ENCODE measurements at places on chromosomes 2 and 18.

GRCh38 chr2:6855860-6856547 is 9.7 kb downstream of the CMPK2 start:
- no peaks in the 10 kb centered on the region for H3K4me1 ChIP-seq
- DNase-seq, result no peak
- H3K4me3 ChIP-seq, result no peak overlapping the region
- no peaks in the 10 kb centered on the region for H3K27me3 ChIP-seq
- no peak overlapping the region for H3K27ac ChIP-seq

GRCh38 chr2:53067533-53067932 is 700.1 kb upstream of the CHAC2 start:
- no peak overlapping the region for H3K4me3 ChIP-seq
- no peak overlapping the region for H3K27ac ChIP-seq
- H3K4me1 ChIP-seq, result no peaks in the 10 kb centered on the region
- no peaks in the 10 kb centered on the region for H3K36me3 ChIP-seq
- H3K27me3 ChIP-seq, result no peaks in the 10 kb centered on the region
- DNase-seq, result no peak

DNA sequence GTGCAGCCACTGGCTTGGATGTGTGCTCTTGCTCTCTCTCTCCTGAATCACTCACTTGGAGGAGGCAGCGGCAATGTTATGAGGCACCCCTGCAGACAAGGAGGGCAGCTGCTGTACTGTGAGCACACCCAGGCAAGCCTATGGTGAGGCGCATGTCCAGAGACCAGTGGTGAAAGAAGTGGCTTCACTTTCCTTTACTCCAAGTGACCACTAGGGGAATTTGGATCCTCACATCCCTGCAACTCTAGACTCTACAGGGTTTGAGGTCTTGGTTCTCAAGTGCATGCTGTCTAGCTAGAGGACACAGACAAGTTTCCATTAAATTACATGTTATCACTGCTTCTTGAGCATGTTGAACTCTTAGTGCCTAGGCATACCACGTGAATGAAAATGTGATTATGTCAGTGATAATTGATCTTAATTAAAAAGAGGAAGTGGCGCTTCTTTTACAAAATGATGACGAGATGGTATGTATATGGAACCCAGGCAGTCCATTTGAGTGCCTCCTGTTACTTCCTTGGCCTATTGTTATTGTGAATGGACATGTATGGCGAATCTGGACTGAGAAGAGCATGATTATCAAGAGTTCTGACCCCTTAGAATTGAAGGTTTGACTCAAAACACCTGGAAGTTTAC is 181.0 kb upstream of the CDH2 start:
- no peaks in the 10 kb centered on the region for H3K36me3 ChIP-seq
- no peak overlapping the region for H3K4me3 ChIP-seq
- H3K27ac ChIP-seq, result no peak overlapping the region
- DNase-seq, result no peak
- no peaks in the 10 kb centered on the region for H3K27me3 ChIP-seq
- H3K4me1 ChIP-seq, result no peaks in the 10 kb centered on the region

DNA sequence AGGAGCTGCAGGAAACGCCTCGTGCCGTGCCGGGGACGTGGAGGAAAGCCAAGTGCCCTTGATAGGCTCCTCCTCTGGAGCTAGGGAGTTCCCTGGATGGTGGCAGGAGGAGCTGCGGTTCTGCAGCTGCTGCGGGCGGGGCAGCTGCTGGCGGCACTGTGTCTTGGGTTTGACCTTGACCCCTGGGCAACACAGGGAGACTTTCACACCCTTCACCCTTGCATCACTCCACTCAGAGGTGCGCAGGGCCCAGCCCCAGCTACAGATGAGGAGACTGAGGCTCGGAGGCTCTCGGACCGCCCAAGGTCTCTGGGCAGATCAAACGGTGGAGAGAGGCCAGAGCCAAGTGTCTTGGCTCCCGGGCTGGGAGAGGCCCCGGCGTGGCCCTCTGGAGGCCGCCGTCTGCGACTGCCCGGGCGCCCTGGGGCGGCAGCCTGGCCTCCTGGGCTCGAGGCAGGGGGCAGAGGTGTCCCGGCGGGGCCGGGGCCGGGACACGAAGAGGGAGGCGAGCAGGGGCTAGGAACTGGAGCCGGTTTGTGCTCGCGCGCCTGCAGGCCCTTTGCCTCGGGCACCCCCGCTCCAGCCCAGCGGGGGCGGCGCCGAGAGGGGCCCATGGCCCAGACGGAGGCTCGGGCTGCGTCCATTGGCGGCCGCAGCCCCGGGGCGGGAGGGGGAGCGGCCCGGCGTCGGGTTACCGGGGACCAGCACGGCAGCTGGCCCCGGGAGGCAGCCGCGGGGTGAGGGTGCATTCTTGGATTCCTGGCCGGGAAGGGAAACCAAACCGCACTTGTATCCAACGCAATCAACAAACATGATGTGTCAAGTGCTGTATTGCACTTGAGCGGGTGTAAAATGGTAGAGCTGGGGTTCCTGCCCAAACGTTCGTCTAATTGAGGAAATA is 129.6 kb upstream of the SLC1A4 start:
- H3K4me1 ChIP-seq, result peaks cover 13% of the 10 kb centered on the region
- no peak for DNase-seq
- peaks cover 30% of the 10 kb centered on the region for H3K27me3 ChIP-seq
- no peaks in the 10 kb centered on the region for H3K36me3 ChIP-seq
- H3K27ac ChIP-seq, result no peak overlapping the region

GRCh38 chr2:191691016-191691735 is 13.2 kb downstream of the NABP1 start:
- no peak overlapping the region for H3K4me3 ChIP-seq
- H3K27ac ChIP-seq, result no peak overlapping the region
- peaks cover 20% of the 10 kb centered on the region for H3K36me3 ChIP-seq
- no peaks in the 10 kb centered on the region for H3K4me1 ChIP-seq
- H3K27me3 ChIP-seq, result no peaks in the 10 kb centered on the region

GRCh38 chr2:217981084-217981730 is 21.6 kb downstream of the TNS1 start:
- no peak overlapping the region for H3K27ac ChIP-seq
- no peak overlapping the region for H3K4me3 ChIP-seq
- no peak for DNase-seq
- peaks cover 13% of the 10 kb centered on the region for H3K27me3 ChIP-seq
- no peaks in the 10 kb centered on the region for H3K36me3 ChIP-seq

DNA sequence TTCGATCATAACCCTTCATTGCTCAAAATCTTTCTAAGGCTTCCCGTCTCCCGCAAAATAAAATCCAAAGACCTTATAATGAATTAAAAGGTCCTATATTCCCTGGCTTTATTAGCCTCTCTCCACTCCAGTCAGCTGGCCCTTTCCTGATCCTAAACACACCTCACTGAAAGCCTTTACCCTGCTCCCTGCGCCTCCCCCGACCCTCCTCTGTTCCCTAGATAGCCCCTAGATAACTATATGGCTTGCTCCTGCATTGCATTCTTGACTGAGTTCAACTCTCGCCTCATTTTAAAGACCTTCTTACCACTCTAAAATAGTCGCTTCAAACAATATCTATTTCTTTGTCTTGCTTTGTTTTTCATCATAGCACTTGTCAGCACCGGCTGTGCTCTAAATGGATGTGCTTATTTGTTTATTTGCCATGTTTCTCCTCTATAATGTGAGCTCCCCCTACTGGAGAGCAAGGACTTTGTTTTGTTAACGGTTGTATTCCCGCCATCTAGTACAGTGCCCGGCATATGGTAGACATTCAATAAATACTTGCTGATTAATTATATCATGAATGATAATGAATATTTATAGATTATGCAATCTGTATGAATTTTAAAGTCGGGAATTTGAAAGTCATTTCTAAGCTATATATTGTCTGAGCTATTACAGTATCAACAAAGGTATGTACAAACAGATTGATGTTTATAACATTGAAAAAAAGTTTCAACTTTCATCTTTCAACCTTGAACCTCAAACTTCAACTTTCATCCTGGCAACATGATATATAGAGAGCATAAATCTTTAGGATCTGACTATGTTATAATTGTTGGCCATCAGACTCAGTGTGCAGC is 32.4 kb upstream of the VIT start:
- no peaks in the 10 kb centered on the region for H3K4me1 ChIP-seq
- no peak overlapping the region for H3K4me3 ChIP-seq
- peaks cover 6% of the 10 kb centered on the region for H3K27me3 ChIP-seq
- H3K27ac ChIP-seq, result no peak overlapping the region
- DNase-seq, result no peak
- H3K36me3 ChIP-seq, result no peaks in the 10 kb centered on the region

DNA sequence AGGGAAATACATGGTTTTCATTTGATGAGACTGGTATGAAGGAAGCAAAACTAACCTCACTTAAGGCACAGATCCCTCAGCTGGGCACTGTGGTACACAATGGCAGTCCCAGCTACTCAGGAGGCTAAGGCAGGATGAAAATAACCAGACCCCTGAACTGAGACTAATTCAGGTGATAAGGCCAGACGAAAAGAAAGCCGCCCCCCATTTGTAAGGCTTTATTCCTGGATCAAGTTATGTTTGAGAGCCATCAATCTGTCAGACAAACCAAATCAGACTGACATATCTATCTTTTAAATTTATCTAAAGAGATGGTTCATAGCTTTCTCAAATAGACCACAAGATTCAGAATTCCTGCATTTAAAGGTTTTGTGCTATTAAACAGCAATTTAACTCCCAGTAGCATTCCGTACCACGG is 4.1 kb downstream of the SRSF7 start:
- peaks cover 40% of the 10 kb centered on the region for H3K4me1 ChIP-seq

- no peak overlapping the region for H3K27ac ChIP-seq
- H3K4me1 ChIP-seq, result peaks cover 12% of the 10 kb centered on the region
- no peak overlapping the region for H3K4me3 ChIP-seq
- no peak for DNase-seq
- H3K27me3 ChIP-seq, result no peaks in the 10 kb centered on the region
Observed at GRCh38 chr2:230975927-230976326, 20.0 kb upstream of the SPATA3 start.

DNA sequence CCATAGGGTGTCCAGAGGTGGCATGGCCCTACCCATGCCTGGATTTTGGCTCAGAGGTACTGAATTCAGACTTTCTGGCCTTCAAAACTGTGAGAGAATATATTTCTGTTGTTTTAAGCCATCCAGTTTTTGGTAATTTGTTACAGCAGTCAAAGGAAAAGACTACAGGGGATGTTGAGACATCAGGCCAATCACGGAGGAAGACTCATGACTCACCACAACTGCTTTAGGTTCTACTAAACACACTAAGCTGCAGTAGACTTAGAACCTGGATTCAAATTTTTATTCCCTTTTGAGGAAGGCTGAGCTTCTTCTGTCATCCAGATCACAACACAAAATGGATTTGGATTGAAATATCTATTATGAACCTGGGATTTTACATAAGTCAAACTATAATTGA is 12.0 kb upstream of the C2orf66 start:
- no peak overlapping the region for H3K4me3 ChIP-seq
- peaks cover 14% of the 10 kb centered on the region for H3K27me3 ChIP-seq
- H3K36me3 ChIP-seq, result no peaks in the 10 kb centered on the region
- H3K4me1 ChIP-seq, result no peaks in the 10 kb centered on the region
- DNase-seq, result no peak

DNA sequence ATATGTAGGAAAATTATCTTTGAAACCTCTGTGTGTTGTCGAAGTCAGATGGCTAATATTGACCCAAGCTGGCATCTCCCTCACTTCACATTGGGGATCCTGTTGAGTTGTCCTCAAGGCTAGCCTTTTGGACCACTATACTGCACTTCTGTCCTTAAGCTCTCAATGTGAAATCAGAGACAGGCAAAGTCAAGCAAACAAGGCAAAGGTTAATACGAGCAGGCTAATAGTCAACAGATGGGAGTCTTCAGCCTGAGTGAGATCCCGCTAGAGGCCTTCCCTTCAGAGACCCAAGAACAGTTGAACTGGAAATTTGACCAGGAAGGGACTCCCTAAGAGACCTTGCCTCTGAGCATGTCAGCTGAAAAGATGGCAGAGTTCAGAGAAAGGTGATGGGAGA is 475.4 kb downstream of the PARD3B start:
- DNase-seq, result no peak
- H3K27me3 ChIP-seq, result no peaks in the 10 kb centered on the region
- H3K4me3 ChIP-seq, result no peak overlapping the region
- H3K4me1 ChIP-seq, result no peaks in the 10 kb centered on the region
- H3K27ac ChIP-seq, result no peak overlapping the region

DNA sequence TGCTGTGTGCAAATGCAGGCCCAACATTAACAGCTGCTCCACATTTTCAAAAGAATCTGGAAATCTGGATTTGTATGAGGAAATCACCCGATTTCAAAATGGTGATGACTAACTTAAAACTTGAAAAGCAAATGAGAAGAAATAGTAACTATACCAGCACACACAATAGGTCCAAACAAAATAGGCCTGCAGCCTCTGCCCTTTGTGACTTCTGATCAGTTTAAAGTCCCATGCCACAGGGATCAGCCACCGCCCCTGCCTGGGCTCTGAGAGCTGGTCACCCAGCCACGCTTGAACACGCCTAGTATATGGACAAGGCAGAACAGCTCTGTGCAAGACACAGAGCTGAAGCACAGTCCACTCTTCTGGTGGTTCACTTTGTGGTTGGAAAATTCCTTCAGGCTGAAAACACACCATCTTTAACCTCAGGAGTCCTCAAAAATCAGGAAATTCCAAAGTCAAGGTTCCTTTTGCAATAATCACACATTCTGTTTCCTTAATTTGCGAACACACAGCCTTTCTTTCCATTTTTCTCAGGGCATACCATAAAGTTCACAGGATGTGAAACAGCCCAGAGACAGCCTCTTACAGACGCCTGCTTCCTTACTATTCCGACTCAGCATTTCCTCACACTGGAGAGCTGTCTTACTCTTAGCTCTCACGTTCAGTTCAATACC is 150.1 kb upstream of the RIOK3 start:
- H3K27me3 ChIP-seq, result no peaks in the 10 kb centered on the region
- no peak overlapping the region for H3K4me3 ChIP-seq
- H3K36me3 ChIP-seq, result no peaks in the 10 kb centered on the region
- DNase-seq, result no peak
- H3K4me1 ChIP-seq, result no peaks in the 10 kb centered on the region
- no peak overlapping the region for H3K27ac ChIP-seq

DNA sequence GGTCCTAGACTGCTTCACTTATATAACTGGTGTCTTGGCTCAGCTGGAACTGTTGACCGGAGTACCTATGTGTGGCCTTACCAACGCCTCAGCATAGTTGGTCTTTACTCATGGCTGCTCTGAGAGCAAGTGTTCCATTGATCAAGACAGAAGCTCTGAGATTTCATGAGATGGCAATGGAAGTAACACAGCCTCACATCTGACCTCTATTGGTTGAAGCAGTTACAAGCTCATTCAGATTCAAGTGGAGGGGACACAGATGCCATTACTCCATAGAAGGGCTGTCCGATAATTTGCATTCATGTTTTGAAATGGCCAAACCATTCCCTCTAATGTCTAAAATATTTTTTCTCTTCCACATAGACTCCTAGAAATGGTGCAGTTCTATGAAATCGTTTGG is 46.4 kb upstream of the STK39 start:
- DNase-seq, result no peak
- H3K4me3 ChIP-seq, result no peak overlapping the region
- no peaks in the 10 kb centered on the region for H3K27me3 ChIP-seq
- no peak overlapping the region for H3K27ac ChIP-seq

GRCh38 chr2:150643114-150643725 is 155.8 kb upstream of the RND3 start:
- no peak overlapping the region for H3K4me3 ChIP-seq
- no peaks in the 10 kb centered on the region for H3K4me1 ChIP-seq
- no peak overlapping the region for H3K27ac ChIP-seq
- H3K36me3 ChIP-seq, result no peaks in the 10 kb centered on the region

- no peak overlapping the region for H3K27ac ChIP-seq
- no peaks in the 10 kb centered on the region for H3K36me3 ChIP-seq
- no peak for DNase-seq
- no peak overlapping the region for H3K4me3 ChIP-seq
- no peaks in the 10 kb centered on the region for H3K4me1 ChIP-seq
- H3K27me3 ChIP-seq, result no peaks in the 10 kb centered on the region
Observed at GRCh38 chr2:145026456-145027455, 506.8 kb upstream of the ZEB2 start.

GRCh38 chr2:207763303-207763917 is 6.3 kb downstream of the FZD5 start:
- H3K4me1 ChIP-seq, result peaks cover 19% of the 10 kb centered on the region
- H3K4me3 ChIP-seq, result no peak overlapping the region
- peaks cover 20% of the 10 kb centered on the region for H3K27me3 ChIP-seq
